Mucosa of descending colon (tissue), 3 donors: ENCODE measurements at places on chromosomes 6 and 20. TPM values are rescaled to one million over a fixed set of nuclear protein-coding genes. Genes with fewer than 3 reads are reported as not detected.

Gene PROKR2
- not detected for total RNA-seq

Gene SMLR1
- not detected for total RNA-seq

Gene LHFPL5
- total RNA-seq = 0.19 TPM

Gene NFS1
- 31.2 TPM for total RNA-seq

Gene UBD
- not detected for total RNA-seq

Gene PMEPA1
- 18.5 TPM for total RNA-seq

Gene TSBP1
- total RNA-seq = not detected

Gene THBS2
- total RNA-seq = 39.1 TPM

Gene RAET1E
- total RNA-seq = not detected

Gene SNAP91
- 3.5 TPM for total RNA-seq

Gene ISM1
- total RNA-seq = 0.66 TPM

Gene RNF182
- total RNA-seq = 0.25 TPM

Gene IL17A
- not detected for total RNA-seq

Gene DOK5
- total RNA-seq = 0.67 TPM

Gene HSPA12B
- 1.2 TPM for total RNA-seq

Gene AIF1
- total RNA-seq = 28.4 TPM

Gene DNAH8
- total RNA-seq = 0.03 TPM

Gene GPX6
- total RNA-seq = not detected

Gene DDO
- total RNA-seq = 3.5 TPM

Gene LGSN
- total RNA-seq = 0.14 TPM

Gene RSPH4A
- 0.35 TPM for total RNA-seq

Gene ANGPT4
- total RNA-seq = not detected

Gene OR12D3
- not detected for total RNA-seq

Gene FHL5
- 7.2 TPM for total RNA-seq

Gene CLVS2
- total RNA-seq = 0.19 TPM

Gene OOEP
- total RNA-seq = not detected

Gene GOPC
- 22.7 TPM for total RNA-seq

Gene EBF4
- total RNA-seq = 4.5 TPM

Gene FERMT1
- total RNA-seq = 17.4 TPM

Gene RAD21L1
- not detected for total RNA-seq

Gene PARD6B
- total RNA-seq = 16.8 TPM

Gene LPA
- total RNA-seq = 0.03 TPM

Gene NFKBIE
- 10.8 TPM for total RNA-seq

Gene LY6G6F
- total RNA-seq = not detected

Gene NR2E1
- total RNA-seq = not detected

Gene CDKAL1
- total RNA-seq = 15.5 TPM

Gene ARG1
- total RNA-seq = not detected

Gene NRN1
- total RNA-seq = 3.6 TPM

Gene C6orf15
- not detected for total RNA-seq

Gene UNC5CL
- 7.4 TPM for total RNA-seq

Gene LAMP5
- 0.31 TPM for total RNA-seq

Gene HDDC2
- total RNA-seq = 39.9 TPM

Gene HLA-C
- 2,616 TPM for total RNA-seq

Gene BNIP5
- total RNA-seq = 17.4 TPM
